ENCODE measurements at places on chromosomes 6 and 20.

GRCh38 chr20:38726804-38727606 lies 2.7 kb downstream of the SLC32A1 start:
- no peak for DNase-seq

- DNase-seq: no peak
Measured at GRCh38 chr6:124963831-124964763, 1.9 kb downstream of the RNF217 start.

- DNase-seq: no peak
Measured at GRCh38 chr6:47308552-47309290, 984 bp downstream of the TNFRSF21 start.

DNA sequence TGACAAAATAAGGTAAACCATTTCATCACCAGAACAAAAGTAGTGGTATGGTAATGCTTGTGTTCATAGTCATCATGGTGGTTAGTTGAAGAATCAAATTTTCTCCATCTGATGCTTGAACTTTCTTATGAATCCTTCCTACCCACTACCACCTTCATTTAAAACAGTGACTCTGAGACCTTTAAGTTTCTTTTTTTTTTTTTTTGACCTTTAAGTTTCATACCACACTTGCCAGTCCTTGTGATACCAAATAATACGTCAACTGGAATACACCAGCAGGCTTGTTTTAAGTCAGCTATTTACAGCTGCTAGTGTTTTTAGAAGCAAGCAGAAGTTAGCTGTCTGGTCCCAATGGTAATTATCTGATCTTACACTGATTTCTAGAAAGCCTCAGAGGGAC lies 413.4 kb upstream of the SOX4 start:
- no peak for DNase-seq

DNA sequence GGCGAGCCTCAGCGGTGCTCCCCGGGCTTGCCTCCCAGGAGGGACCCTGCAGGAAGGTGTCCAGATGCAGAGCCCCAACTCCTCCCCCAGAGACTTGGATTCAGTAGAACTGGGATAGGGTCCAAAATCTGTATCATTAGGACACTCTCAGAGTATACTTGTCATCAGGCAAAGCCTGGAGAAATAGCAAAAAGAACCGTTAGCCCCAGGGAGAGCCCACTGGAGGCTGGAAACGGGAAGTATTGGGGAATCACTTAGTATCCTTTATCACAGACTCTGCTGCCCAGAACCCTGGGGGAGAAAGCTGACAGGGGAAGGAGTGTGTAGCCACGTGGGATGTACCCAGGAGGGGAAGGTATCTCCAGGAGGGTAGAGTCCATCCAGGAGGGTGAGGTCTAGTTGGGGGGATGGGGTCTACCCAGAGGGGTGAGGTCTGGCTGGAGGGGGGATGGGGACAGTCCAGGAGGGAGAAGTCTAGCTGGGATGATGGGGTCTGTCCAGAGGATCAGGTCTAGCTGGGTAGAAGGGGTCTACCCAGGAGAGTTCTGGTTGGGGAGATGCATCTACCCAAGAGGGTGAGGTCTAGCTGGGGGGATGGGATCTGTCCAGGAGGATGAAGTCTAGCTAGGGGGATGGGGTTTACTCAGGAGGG lies 107.2 kb downstream of the LY86 start:
- no peak for DNase-seq

DNA sequence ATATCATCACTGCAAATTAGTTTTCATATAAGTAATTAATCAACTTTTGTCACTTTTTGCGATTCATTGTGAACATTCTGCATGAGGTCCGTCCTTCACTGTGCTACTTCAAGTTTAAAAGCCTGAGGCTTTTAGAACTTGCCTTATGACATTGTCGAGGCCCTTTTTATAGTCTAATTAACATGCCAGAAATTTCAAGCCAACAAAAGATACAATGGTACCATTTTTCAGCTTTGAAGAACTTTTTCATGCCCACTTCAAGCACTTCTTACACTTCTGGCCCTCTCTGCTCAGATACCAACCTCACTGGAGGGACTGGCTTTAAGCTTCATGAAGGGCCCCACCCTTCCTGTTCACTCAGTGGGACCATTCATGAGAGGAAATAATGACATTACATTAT lies 323.1 kb downstream of the TPBG start:
- DNase-seq: no peak

- no peak for DNase-seq
Measured at GRCh38 chr6:56927538-56928453, 27.1 kb upstream of the BEND6 start.

- DNase-seq: no peak
Measured at GRCh38 chr6:76779068-76779467, 684.2 kb downstream of the HTR1B start.

DNA sequence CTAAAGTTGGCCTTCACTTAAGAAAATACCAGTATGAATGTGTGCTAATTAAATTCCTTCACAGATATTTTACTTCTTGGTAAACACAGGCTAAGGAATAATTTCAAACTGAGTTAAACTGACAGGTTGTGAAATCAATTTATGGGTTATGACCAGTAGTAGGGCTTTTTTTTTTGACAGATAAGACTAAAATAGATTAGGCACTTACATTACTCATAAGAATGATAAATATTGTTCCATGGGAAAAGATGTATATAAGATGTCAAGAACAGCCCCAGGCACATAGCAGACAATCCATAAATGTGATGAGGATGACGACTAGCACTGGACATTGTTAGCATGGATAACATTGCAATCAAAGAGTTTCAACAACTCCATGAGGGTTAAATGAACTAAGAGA lies 22.9 kb downstream of the NT5E start:
- DNase-seq: no peak

GRCh38 chr20:53547664-53548239 lies 45.9 kb downstream of the ZNF217 start:
- DNase-seq: no peak

DNA sequence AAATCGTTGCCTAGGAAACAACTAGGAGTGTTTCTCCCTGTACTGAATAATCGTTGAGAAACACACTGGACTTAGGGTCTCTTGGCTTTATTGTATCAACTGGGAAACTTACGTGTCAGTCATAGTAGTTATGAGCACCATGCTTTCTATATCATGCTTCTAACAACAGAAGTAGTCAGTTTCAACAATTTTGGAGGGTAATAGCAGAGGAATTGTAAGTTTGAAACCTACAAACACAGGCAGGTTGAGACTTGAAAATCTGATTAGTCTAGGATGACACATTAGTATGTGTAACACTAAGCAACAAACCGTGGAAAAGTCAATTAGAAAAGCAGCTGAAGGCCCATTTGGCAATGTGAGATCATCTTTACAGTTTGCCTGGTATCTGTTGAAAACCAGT lies 43.9 kb upstream of the FABP7 start:
- DNase-seq: no peak

DNA sequence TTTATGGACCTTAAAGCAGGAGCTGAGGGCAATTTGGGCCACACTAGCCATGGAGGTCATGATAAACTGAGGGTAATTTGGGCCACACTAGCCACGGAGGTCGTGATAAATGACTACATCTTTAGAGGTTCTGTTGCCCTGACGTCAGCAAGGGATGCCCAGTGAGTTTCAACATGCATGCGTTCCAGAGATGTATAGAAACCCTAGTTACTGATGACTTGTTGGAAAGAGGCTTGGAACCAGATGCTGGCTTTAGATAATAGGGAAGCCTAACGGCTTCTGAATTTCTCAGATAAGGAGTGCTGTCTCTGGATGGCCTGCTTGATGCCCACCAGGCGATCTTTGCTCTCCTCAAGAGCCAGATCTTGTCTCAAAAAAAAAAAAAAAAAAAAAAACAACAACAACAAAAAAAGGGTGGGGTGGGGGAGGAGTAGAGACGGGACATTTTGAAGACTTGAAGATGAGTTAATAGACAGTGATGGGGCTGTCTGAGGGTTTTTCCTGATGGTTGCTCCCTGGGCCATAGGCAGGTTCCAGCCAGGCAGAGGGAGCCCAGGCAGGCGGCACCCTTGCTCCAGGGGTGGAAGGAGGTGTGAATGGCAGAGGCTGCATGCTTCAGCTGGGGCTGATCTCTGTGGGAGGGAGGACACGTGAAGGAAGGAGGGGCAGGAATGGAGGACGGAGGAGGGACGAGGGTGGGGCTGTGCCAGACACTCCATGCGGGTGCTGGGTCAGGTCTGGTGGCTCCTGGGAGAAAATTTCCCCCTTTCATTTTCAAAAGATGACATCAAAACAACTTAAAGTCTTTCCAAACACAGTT lies 27.0 kb upstream of the FRMD1 start:
- no peak for DNase-seq

GRCh38 chr20:34461779-34462087 lies 54.5 kb upstream of the DYNLRB1 start:
- DNase-seq: no peak

DNA sequence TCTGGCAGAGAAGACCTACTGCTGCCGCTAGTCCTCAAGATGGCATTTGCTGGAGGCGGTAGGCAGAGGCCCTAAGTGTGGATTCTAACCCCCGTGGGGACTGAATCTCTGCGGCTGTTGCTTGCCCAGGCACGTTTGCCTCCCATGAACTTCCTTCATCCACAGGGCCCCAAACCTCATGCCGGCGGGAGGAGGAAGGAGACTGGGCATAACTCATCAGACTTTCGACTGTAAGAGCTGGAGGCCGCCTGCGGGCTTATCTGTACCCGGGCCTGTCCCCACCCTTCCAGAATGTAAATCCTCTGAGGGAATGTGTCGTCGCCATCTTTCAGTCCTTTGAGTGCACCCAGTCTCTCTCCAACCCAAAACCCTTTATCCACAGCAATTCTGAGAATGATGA lies 990 bp downstream of the ZFP57 start:
- DNase-seq: no peak

GRCh38 chr20:38275815-38276550 lies 15.4 kb upstream of the KIAA1755 start:
- no peak for DNase-seq

DNA sequence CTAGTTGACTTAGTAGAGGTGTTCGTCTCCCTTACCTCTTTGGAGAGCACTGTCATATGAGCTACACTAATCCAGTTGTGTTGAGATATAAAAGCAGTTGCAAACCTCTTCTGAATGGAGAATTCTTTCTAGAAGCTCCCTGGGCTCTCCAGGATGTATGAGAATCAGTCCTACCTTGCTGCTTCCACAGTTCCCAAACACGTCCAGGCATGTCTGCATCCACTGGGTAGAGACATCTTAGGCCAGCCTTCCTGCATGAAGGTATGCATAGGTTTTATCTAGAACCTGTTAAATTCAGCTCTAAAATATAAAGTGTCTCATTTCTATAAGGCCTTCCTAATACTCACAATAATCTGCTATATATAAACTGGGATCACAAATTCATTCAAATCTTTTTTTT lies 297.7 kb downstream of the CDC5L start:
- DNase-seq: no peak

DNA sequence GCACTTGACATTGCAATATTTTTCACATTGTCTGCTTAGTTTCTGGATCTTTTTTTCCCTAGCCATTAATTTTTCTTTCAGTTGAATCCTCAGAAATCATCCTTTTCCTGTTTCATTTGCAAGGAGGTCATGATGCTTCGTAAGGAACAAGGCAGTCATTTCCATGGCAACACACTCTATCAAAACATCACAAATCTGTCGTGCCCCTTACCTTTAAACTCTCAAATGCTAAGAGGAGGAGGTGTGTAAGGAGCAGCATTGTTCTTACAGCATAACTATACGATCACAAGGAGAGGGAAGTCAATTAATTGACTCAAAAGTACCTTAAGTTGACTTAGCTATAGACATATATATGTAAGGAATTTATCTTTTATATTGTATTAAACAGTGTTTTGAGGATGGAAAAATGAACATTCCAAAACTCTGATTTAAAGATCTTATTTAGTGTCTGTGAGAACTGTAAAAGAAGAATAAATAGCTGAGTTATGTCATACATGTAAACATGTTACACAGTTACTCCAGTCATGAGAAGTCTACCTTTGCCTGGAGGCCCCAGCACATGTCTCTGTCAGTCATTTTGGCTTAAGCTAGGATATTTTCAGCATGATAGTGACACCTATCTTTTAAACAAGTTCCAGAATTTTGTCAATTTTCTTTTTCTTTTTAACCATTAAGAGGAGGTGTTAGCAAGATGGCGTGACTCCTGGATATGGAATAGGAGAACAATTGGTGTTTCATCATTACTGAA lies 41.6 kb downstream of the CDKAL1 start:
- DNase-seq: no peak

DNA sequence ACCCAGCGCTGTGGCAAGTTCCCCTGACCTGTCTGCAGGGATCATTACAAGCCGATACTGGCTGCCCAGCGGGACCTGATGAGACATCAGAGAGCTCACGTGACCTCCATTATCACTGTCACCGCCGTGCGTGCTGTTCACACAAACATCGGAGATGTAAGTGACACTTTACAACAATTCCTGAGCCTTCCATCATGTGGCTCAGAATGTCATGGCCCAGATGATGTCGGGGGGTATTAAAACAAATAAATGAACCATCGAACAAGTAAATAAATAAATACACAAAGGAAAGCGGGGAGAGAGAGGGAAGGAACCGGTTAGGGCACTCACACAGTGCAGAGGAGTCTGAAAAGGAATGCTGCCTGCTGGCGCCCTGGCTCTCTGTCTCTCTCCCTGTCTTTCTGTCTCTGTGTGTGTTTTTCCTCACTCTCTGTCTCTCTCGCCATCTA lies 195.1 kb downstream of the BMP7 start:
- DNase-seq: peak; percentile 4

- no peak for DNase-seq
Measured at GRCh38 chr6:142404751-142405150, 102.9 kb downstream of the ADGRG6 start.

- DNase-seq: no peak
Measured at GRCh38 chr6:7151381-7151780, 43.6 kb downstream of the RREB1 start.

- no peak for DNase-seq
Measured at GRCh38 chr6:168170841-168171601, 92.0 kb upstream of the FRMD1 start.

DNA sequence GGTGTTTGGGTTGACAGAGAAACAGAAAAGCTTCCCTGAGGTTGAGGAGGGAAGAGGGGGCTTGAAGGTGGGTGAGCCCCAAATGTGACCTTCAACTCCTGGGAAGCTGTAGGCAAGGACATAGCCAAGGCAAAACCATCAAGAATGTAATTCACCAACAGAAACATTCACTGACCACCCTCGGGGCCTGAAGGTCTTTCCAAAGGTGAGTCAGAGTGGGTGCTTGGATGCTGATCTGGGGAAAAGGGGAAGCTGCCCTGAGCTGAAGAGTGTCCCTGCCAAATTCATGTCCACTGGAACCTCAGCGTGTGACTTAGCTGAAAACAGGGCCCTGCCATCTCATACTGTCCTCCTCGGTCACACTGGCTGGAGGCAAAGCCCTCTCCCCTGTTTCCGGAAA lies 234.2 kb upstream of the SULF2 start:
- no peak for DNase-seq

DNA sequence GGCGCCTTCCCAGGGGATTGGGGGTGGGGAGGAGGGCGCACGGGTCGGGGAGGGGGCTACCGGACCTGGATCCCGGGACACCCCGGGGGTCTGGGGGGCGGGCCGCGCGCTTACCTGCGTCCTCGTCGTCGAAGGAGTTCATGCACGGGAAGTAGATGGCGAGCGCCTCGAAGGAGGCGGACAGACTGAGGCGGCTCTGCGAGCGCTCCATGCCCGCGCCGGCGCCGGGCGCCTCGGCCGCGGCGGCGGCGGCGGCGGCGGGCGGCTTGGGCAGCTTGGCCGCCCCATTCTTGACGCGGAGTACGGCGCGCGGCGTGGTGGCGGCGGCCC lies 320 bp downstream of the RIMS4 start:
- DNase-seq: no peak

Measured in omental fat pad (tissue), 4 donors.